ENCODE measurements at places on chromosomes 2 and 18. TPM values are rescaled to one million over a fixed set of nuclear protein-coding genes. Genes with fewer than 3 reads are reported as not detected.

The REG1B gene
- total RNA-seq: not detected

DNA sequence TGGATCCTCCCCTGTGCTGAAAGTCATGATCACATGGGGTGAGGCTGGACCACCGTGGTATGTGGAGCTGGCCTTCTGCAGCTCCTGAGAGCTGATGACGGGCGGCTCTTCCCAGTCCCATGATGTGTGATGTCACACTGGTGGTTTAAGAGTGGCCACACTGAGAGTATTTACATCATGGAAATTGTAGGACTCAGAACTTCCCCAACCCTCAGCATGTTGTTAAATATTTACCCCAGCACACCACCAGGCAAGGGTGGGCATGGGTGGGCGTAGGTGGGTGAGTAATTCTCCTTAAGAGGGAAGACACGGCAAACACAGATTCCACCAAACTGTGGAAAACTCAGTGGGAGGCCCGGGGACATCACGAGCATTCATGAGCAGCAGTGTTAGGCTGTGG lies 106.8 kb downstream of the ALPK2 start:
- DNase-seq: no peak

DNA sequence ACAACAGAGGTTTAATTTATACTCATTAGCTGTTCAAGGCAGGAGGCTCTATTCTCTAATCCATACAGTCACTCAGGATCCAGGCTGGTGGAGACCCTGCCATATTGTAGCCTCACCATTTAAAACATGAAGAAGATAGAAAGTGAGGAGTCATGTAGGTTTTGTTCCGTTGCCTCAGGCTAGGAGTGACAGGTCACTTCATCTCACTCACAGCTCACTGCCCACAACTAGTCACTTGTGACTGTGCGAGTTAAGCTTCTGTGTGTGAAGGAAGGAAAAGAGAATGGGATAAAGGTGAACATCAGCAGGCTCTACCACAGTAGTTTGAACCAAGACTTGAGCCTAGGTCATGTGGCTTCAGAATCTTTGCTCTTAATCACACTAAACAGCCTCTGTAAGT lies 9.0 kb upstream of the IGFBP2 start:
- no peak for DNase-seq

GRCh38 chr2:144596073-144596871 lies 76.4 kb upstream of the ZEB2 start:
- DNase-seq: peak; percentile 15

The SPR gene
- 28.2 TPM for total RNA-seq

- DNase-seq: no peak
These were observed 45.8 kb upstream of the OTOS start for GRCh38 chr2:240186191-240186725.

The ANO7 gene
- 0.24 TPM for total RNA-seq

DNA sequence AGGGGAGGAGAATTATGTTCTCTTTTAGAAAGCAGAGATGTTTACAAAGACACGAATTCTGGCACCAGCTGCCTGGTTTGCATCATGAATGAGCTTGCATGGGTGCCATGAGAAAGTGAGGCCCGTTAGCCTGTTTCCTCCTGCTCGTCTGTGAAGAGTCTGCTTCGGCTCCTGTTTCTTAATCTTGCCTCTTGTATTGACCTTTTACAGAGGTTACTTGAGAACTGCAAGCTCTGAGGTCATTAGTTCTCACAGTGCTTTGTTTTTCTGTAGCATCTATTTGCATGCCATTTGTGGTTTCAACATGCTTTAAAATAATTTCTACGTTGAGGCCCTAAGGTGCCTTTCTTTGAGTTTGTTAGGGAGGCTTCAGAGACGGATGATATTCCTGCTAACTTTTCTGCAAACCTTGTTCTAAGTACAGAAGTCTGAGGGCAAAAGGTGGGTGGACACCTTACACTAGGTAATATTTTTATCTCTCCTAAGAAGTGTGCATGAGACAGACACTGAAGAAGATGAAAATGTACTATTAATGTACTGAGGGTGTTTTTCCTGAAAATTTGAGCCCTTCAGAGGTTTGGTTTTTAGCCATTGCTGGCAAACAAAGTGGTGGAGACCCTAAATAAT lies 53.4 kb upstream of the LINC00305 start:
- DNase-seq: no peak

DNA sequence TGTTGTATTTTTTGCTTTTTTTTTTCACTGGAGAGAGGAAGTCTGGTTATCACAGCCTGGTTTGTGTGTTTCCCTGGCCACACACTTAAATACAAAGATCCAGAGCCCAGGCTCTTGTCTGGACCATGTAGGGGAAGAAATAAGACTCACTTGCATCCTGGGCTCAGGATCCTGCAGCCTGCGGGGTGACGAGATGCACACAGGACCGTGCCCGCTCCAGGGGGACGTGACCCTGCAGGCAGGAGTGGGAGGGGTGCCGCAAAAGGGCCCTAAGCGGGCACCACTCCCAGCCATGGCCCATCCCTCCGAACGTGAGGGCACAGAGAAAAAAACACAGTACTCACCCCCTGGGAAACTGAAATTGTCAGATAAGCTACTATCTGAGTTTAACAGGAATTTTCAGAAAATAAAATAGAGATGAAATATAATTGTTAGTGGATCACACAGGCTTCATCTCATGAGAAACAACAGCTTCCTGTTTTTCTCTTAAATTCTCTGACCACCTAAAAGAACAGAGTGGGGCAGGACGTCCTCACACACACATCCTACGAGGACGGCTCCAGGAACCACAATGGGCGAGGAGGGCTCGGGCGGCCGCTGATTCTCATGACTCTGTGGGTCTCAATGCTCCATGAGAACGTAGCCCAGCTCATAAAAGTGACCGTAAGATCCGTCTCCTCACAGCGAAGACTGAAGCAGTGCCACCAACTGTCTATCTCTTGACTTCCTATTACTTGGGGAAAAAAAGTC lies 142.6 kb upstream of the ALKAL2 start:
- DNase-seq: no peak

The C18orf54 gene
- total RNA-seq: 12.5 TPM

The LRRTM4 gene
- total RNA-seq: not detected

DNA sequence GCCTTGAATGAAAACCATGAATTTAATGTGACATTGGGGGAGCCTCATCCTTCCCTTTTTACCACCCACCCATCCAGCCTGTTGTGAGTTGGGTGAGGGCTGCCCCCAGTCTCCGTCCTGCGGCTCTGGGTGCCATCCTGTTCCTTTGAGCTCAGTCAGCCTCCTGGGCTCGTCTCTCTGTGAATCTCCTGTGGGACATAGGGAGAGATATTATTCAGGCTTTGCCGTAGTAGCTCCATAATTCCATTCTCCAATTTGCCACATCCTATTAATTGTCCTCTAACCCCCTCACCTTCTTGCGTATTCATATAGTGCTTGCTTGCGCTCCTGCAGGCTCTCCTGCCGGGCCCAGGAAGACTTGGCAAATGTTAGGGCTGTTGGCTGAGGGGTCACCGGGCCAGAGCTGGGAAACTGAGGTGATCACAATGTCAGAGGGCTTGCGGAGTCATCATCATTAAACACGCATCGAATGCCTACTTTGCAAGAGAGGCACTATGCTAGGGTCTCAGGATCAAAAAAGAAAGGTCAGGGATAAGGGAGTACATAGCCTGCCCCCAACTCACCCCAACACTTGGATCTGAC lies 709 bp upstream of the DQX1 start:
- no peak for DNase-seq

GRCh38 chr2:157746234-157746950 lies 117.7 kb upstream of the ACVR1C start:
- DNase-seq: no peak

DNA sequence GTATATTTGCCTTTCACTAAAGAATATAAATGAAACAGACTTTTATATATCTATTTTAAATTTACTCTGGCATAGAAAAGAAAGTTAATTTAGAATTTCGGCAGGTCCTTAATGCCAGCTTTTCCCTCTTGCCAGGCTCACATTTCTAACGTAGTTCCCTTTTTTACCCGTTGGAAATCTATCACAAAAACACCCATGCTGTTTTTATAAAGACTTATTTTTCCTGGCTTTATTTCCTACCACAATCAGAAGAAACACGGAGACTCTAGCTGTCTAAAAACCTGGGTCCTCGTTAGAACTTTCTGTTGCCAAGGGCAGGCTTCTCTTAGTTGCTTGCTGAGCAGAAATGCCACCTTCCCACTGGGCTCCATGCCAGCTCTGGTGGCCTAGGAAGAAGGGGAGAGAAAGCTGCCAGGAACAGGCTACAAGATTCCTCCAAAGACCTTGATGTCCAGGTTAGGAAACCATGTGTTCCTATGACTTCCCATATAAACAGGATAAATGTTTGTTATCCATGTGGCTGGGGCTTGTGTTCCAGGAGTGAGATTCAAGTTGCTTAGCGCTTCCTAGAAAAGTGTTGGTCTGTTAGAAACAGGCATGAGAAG lies 17.8 kb upstream of the TMEM18 start:
- no peak for DNase-seq

GRCh38 chr2:120826260-120826648 lies 90.6 kb downstream of the GLI2 start:
- DNase-seq: no peak

The MDH1B gene
- total RNA-seq: 0.48 TPM

The VSNL1 gene
- total RNA-seq: 5.3 TPM

GRCh38 chr2:134999521-134999920 lies 47.7 kb downstream of the MAP3K19 start:
- no peak for DNase-seq

GRCh38 chr2:149899390-149899789 lies 311.8 kb upstream of the MMADHC start:
- no peak for DNase-seq

DNA sequence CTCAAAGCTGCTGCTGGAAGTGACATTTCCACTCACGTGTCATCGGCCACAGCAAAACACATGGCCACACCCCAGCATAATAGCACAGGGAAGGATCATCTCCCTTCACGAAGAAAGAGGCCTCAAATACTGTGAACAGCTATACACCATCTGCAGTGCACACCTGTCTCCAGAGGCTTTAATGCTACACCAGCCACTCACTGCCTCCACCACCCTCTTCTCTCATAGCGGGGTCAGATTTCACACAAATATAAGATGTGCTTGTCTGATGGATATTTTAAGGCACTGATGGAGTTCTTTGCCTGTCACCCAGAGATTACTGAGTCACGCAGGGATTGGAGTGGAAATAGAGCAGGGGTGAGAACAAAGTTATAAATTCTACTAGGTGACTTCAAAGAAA lies 374.0 kb downstream of the ZNF516 start:
- DNase-seq: no peak

The NYAP2 gene
- total RNA-seq: not detected

GRCh38 chr18:31649978-31650719 lies 34.2 kb downstream of the B4GALT6 start:
- no peak for DNase-seq

DNA sequence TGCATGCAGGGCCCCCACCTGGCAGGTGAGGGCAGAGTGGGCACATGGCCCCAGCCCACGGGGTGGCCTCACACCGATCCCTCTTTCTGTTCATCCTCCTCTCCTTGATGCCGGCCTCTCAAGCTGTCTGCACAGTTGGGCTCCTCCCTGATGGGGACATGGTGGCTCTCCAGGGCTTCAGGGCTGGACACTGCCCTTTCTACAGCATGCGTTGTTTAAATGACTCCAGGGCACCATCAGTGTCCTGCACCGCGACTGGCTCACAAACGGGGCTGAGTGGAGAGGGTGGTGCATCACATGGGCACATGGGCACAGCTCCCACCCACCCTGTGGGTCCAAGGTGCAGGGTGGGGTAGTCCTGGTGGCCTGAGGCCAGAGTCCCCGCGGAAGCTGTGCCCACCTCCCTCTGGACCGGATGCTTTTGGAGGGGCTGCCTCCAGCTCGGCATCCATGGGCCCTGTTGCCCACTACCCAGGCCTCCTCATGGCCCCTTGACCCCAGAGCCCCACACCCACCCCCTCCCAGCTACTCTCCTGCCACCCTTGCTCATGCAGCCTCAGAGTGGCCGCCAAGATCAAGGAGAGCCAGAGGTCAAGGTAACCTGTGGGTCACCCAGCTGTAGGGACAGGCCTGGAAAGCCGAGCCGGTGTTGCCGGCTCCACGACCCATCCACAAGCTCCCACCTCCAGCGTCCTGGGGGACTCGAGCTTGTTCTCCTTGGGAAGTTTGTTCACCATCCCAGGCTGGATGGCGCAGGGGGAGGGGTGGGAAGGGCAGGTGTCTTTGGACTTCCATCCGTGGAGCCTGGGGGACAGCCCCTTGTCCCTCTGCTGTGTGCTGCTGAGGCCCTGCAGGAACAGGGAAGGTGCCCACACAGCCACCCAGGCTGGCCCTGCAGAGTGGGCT lies 12.3 kb upstream of the SNED1 start:
- DNase-seq: no peak

GRCh38 chr18:65737471-65737955 lies 13.3 kb upstream of the CDH7 start:
- no peak for DNase-seq

The CD28 gene
- total RNA-seq: not detected

- no peak for DNase-seq
These were observed 4.9 kb upstream of the PDCD1 start for GRCh38 chr2:241863536-241863954.

GRCh38 chr2:201223089-201224073 lies 37.0 kb upstream of the CASP8 start:
- no peak for DNase-seq

The ERBB4 gene
- total RNA-seq: not detected

DNA sequence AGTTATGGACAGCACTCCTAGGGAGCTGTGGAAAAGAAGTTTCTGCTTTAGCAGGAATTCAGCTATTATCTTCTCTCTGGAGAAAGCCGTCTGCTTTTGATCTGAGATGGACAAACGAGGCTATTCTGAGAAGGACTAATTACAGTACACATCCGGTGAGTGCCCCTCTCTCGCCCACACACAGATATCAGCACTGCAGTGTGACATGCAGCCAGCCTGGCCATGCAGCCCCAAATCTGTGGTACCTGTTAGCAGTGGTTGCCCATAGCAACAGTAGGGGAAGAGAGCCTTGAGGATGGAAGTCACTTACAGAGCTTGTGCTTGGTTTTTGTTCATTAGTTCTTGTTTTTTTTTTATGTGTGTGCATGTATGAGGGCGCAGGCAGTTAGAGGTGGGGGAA lies 73.9 kb upstream of the TRIB2 start:
- DNase-seq: no peak

DNA sequence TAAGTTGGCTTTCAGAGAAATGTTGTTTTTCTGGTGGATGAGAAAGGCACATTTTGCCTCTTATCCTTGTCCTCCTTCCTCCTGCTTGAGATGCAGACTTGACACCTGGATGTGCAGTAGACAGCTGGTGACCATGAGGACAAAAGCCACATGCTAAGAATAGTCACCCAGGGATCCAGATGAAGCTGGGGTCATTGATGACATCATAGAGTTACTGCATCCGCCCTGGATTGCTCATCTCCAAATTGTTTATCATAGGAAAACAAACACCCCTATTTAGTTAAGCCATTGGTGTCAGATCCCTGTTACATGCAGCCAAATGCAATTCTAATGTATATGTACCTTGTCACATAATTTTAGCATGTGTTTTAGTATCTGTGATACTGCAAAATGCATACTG lies 16.3 kb upstream of the SLC1A4 start:
- DNase-seq: no peak

GRCh38 chr2:45458909-45459563 lies 152.0 kb downstream of the SRBD1 start:
- peak; percentile 47 for DNase-seq

All from foreskin keratinocyte (primary cell).